NCI-H2081 treated with DMSO at 0.1 percent for 48 hours (cell line): ENCODE measurements at places on chromosomes 1 and 21.

DNA sequence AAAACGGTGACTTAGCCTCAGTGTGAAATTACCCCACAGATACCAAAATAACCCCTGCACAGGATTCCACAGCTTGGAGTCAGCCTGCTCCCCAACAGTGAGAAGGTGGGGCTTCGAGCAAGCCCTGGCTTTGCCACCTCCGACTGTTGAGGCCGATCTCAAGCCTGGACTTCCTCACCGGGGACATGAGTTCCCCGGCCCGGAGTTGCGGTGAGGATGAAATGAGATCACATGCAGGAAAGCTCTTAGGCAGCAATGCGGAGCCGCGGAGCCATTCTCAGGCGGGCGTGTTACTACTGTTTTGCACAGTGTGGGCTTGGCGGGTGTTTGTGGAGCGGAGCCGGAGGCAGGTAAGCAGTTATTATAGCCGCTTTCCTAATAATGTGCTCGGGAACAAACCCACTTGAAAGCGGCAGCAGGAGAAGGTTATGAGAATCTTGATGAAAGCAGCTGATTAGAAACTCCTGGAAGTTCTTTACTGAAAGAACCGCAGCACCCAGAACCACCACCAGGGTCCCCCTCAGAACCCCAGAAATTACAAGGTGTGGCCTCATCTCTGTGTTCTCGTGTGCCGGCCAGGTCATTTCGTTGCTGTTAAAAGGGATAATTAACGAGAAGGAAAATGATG lies 3.9 kb upstream of the CLSTN1 start:
- no peak for DNase-seq

DNA sequence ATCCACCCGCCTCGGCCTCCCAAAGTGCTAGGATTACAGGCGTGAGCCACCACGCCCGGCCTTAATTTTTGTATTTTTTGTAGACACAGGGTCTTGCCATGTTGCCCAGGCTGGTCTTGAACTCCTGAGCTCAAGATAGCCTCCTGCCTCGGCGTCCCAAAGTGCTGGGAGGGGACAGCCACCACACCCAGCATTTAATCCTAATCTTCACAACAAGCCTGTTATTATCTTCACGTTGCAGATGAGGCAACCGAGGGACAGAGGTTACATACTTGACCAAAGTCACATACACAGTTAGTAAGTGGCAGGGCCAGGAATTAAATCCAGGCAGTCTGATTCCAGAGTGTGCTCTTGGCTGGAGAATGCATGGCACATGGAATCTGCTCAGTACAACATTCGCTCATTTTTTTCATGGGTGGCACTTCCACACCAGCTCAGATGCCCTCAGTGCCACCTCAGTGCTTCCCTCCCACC lies 4.8 kb upstream of the GPR37L1 start:
- DNase-seq, result no peak

DNA sequence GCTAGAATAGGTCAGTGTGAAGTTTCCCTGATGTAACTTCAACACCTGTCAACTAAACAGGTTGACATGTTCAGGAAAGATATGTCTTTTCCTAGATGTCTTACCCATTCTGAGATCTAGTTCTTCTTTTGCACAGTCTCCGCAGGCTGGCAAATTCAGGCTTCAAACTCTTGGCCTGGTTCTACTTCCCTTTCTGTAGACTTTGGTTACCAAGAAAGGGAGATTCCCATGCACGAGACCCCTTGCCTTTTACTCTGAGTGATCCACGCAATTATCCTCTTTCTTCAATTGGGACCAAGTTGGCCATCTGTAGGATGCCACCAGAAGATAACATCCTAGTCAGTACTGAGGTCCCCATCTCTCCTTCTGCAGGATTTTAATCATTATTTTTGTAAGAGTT lies 2.0 kb downstream of the CFAP45 start:
- DNase-seq, result no peak

DNA sequence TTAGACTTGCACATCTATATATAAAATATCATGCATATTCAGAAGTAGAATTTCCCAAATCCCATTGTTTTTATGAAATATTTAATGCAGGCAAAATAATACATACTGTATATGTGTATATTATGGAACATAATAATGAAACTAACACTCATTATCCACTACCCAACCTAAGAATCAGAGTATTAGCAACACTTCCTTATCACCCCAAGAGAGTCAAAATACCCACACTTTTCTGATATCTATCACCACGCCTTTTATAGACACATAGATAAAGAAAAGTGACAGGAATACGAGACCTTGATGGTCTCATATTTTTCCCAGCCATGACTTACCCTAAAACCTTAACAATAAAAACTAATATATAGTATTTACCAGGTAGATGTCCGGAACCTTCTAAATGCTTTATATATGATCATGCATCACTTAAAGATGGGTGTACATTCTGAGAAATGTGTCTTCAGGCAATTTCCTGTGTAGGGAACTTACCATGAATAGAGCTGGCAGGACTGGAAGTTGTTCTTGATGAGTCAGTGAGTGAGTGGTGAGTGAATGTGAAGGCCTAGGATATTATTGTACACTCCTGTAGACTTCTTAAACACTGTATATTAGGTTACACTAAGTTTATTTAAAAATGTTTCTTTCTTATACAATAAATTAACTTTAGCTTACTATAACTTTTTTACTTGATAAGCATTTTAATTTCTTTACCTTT lies 45.5 kb downstream of the TNFSF4 start:
- no peak for DNase-seq

DNA sequence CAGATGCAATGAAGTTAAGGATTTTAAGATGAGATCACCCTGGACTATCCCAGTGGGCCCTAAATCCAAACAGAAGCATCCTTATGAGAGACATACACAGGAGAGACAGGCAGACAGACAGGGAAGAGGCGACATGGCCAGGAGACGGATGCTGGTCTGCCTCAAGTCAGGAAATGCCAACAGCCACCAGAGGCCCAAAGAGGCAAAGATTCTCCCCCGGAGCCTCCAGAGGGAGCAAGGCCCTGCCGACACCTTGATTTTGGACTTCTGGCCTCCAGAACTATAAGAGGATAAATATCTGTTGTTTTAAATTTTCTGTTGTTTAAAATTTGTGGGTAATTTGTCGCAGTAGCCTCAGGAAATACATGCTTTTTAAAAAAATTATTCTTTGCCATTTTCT lies 116.4 kb downstream of the GLIS1 start:
- DNase-seq, result no peak
